ENCODE measurements at places on chromosomes 1 and 21.

DNA sequence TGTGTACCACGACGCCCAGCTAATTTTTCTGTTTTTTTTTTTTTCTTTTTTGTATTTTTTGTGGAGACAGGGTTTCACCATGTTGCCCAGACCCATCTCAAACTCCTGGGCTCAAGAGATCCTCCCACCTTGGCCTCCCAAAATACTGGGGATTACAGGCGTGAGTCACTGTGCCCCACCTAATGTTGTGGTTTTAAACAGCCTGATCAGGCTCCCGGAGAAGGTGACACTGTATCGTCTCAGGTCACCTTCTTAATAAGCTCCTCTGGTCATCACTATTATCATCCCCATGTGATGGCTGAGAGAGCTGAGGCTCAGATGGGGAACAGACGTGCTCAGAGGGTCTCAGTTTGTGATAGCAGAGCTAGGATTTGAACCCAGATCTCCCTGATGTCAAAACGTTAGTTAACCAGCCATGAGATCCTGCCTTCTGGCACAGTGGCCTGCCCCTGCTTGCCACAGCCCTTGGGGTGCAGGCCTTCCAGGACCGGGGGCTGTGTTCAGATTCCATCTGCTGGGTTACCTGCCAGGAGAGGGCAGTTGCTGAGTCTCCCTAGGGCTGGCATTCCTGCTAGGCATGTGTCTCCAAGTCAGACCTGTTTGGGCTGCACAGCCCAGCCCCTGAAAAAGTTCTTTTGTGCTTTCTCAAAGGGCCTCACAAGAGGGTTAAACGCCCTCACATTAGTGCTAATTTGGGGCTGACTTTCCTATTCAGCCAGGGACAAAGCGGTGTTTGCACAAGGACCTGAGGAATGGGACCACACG, 32.7 kb upstream of the GRHL3 start:
- no peak for DNase-seq

- DNase-seq: no peak
These were observed 1469.8 kb downstream of the BRINP3 start for GRCh38 chr1:189007824-189008223.

- no peak for DNase-seq
These were observed 43.6 kb upstream of the GRHL3 start for GRCh38 chr1:24275510-24275909.

GRCh38 chr21:33552093-33552998, 9.5 kb downstream of the SON start:
- DNase-seq: peak; percentile 62

- DNase-seq: no peak
These were observed 77.6 kb upstream of the CD34 start for GRCh38 chr1:207988326-207989165.

- DNase-seq: no peak
These were observed 168.1 kb downstream of the DUSP10 start for GRCh38 chr1:221573756-221574155.

DNA sequence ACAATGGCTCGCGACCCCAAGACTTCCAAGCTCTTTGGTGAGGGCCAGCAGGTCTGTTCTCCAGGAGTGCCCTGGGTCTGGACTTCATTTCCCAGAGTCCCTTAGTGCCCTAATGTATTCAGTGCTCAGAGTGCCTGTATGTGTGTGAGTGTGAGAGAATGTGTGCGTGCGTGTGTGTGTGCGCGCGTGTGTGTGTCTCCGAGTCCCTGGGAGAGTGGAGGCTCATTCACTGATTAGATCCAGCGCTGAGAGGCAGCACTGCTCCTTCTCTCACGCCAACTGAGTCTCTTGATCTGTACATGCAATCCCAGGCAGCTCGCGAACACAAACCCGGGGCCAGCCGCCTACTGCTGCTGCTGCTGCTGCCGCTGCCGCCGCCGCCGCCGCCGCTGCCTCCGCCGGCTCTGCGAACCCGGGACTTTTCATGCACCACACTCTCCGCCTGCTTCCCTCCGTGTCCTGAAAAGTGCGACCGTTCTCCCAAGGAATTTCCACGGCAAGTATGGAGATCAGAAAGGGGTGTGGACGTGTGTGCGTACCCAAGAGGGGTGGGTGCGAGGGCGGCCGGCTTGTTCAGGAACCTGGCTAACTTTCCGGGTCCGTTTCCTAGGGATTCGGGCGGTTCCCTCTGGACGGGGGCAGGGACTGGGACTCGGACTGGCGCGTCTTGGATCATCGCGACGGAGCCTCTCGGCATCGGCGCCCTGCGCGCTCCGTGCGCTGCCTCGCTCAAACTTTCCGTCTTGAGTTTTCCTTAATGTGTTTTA, at the start of gene RNF220:
TSS of gene RNF220 (plus strand) at position 225 of the 767 bp plus-strand sequence.
- peak; percentile 93 for DNase-seq

DNA sequence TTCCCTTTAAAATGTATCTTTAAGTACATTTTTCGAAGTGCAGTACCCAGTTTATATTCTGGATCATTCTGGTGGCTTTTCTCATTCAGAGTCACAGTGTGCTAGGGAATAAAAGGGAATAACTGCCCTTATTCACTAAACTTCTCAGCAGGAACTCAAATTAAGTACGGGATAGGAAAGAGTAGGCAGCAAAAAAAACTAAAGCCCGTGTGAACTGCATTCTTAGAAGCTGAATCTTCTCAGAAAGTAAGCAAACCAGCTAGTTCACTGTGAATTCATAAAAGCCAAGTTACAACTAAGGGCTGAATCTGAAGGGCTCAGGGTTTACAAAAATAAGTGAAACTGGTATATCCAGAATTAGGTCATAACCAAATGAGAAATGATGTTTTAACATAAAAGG, 22.0 kb downstream of the PRPF38A start:
- DNase-seq: peak; percentile 22

GRCh38 chr1:205969229-205969628, 26.0 kb upstream of the SLC26A9 start:
- peak; percentile 29 for DNase-seq

DNA sequence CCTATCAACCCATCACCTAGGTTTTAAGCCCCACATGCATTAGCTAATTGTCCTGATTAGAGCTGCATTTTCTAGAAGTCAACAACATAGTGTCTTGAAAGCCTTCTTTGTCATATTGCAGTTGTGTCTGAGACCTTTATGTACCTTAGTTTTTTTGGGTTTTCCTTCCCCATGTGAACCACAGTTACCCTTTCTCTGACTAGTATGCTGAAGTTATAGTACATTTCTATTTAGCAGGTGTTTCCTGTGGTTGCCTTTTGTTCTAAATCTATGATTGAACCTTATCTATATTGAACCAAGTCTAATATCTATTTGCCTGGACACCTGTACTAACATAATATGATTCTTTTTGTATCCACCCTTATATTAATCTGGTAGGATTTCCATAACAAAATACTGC, 135.6 kb downstream of the ST6GALNAC3 start:
- no peak for DNase-seq

- DNase-seq: peak; percentile 65
These were observed 83.4 kb downstream of the LYST start for GRCh38 chr1:235783148-235783776.

- no peak for DNase-seq
These were observed 1577.0 kb downstream of the NCAM2 start for GRCh38 chr21:22575165-22575584.

DNA sequence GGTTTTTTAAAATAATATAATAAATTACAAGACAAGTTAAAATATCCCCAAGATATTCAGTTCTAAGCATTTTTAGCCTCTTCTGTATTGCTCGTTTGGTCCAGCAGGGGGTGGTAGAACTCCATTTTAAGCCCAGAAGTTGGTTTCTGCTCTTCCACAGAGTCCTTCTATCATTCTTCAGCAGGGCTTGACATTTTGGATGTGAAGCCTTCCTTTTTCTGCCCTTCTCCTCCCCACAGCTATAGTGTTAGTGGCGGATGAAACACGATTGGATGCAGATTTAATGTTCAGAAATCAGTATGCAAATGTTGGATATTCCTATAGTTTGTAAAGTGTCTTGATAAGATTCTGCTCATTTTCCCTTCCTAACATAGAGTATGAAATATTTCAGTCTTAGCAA, 1.4 kb downstream of the NCAM2 start:
- peak; percentile 92 for DNase-seq

- DNase-seq: peak; percentile 85
These were observed 17.2 kb downstream of the DAP3 start for GRCh38 chr1:155706139-155706538.

GRCh38 chr1:153903841-153904455, 18.8 kb downstream of the GATAD2B start:
- no peak for DNase-seq

GRCh38 chr1:72524021-72524420, 241.7 kb upstream of the NEGR1 start:
- DNase-seq: no peak
